ENCODE measurements at places on chromosomes 1 and 21. TPM values are rescaled to one million over a fixed set of nuclear protein-coding genes. Genes with fewer than 3 reads are reported as not detected.

Gene PRKACB
- 77.5 TPM for total RNA-seq

Gene PGLYRP4
- total RNA-seq = not detected

Gene NPHS2
- not detected for total RNA-seq

Gene CELA3B
- total RNA-seq = not detected

Gene UTS2
- total RNA-seq = not detected

Gene CENPS
- 17.0 TPM for total RNA-seq

Gene OR2L3
- not detected for total RNA-seq

Gene HCRTR1
- 1.4 TPM for total RNA-seq

Gene RBM11
- not detected for total RNA-seq

Gene BMP8B
- not detected for total RNA-seq
